ENCODE measurements at places on chromosomes 2 and 18.
A peak's percentile ranks its signal among the peaks of the same experiment; 100 is the strongest.

DNA sequence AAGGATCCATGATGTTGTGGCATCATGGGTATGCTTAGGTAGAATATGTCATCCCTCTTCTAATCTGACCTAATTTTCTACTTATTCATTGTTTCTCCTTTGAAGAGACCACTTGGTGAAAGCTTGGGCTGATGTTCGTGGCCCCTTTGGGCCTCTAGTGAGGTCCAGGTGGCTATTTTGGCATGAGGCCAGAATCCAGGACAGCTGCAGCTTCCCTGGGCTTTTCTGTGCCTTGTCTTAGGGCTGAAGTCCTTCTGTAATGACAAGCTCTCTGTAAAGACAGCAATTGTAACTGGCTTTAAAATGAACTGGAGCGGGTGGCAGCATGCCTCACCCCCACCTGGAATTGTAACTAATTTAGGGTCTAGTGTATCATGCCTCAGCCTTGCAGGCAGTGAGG is 15.6 kb upstream of the MC2R start:
- DNase-seq: no peak

DNA sequence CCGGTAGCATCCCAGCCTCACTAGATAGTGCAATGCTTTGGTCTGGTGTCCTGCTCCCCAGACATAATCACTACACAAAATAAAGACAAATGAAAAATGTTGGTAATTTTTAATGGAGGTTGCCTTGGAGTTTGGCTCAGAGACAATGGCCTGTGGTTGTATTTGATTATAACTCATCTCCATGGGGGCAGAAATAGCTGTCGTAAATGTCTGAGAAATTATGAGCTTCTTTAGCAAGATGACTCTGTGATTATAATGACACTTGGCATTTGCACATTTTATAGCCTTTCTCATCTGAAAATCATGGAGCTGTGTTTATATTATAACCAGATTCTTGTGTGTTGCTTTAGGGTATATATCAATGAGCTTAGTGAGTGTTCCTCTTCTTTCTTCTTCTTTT is 1779.7 kb upstream of the CELF4 start:
- DNase-seq: no peak

DNA sequence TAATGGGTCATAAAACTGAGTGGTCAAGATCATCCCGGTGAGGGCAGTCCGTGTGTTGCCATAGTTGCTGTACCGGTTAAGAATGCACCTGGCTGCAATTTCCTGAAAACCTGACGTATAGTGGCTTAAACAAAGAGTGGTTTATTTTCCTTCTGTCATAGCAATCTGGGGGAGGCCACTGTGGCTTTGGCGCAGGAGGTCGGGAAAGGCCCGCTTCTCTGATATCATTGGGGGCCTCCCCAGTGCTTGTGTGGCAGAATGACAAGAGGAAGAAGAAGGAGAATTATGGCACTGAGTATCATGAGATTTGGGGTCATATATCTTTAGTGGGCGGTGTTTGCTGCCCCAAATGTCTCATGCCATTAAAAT is 4.4 kb downstream of the C2orf92 start:
- no peak for DNase-seq

- no peak for DNase-seq
These were observed 28.8 kb downstream of the SETBP1 start for GRCh38 chr18:44709307-44710126.

DNA sequence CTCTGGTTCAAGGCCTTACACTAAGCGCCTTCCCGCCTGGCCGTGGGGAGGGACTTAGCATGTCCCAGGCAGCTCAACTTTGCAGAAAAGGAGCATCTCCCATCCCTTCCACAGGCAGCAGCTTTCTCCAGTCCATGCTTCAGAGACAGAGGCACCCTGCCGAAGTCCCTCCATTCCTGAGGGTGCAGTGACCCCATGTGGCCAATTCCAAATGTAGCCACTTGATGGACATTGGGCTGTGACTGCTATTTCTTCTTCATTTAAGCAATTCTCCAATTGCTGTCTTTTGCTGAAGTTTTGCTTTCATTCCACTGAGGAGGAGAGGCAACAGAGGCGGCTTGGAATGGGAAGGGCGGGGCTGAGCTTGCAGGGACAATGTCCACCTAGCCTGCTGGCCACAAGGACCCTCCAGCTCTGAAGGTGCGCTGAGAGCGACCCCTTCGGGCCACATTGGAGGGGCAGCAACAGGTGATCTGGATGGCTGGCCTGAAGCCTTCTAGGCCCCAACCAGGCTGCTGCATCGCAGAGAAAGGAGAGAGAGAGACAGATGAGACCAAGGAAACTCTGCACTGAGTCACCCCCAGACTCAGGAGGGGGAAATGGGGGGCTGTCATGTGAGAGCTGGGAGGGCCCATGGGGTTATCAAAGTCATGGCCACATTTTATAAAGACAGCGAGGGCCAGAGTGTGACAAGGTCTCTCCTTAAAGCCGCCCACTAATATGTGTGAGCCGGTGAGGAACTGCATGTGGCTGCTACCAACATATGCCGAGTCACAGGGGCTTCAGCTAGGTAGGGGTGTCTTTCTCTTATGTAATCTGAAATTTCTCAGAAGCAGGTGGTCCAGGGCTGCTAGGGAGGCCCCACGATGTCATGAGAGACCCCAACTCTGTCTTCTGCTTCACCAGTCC is 61.3 kb downstream of the LONRF2 start:
- no peak for DNase-seq

GRCh38 chr2:100627330-100628300 is 64.8 kb downstream of the PDCL3 start:
- no peak for DNase-seq

DNA sequence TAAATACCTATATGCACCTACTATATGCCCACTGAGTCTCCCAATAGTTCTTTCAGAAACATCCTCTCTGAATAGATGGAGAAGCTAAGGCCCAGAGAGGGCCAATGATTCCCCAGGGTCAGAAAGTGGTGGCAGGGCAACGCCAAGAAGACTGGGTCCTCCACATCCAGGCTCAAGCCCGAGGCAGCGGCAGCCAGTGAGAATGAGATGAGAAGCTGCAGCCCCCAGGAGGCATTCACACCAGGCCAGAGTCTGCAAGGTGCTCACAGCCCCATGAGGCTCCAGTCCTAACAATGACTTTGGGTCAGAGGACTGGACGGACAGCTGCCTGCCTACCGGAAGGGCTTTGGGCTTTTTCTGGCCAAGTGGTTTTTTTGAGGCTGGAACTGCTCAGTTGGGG is 3.5 kb downstream of the TEX261 start:
- no peak for DNase-seq

DNA sequence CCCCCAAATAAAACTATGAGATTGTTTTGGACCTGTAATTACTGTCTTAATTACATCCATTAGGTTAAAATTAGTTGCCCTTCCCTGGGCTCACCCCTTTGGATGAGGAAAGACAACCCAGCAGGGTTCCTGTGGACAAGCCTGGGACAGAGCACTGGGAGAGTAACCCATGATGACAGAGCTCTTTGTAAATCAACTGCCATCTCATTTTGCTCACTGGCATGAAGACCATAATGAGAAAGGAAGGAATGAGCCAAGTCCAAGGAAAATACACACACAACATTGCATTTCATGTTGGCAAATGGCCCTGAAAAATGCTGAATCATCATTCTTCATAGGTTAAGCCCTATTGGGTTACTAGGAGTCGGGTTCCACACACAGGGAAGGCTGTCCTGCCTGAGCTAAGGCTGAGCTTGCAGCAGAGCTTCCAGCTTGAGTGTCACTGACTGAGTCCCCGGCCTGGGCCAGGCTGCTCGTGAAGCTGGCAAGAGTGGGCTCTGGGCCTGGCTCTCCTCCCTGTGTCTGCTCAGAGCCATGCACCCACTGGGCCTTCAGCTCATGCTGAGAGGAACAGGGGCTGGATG is 94.1 kb upstream of the ACAA2 start:
- no peak for DNase-seq

DNA sequence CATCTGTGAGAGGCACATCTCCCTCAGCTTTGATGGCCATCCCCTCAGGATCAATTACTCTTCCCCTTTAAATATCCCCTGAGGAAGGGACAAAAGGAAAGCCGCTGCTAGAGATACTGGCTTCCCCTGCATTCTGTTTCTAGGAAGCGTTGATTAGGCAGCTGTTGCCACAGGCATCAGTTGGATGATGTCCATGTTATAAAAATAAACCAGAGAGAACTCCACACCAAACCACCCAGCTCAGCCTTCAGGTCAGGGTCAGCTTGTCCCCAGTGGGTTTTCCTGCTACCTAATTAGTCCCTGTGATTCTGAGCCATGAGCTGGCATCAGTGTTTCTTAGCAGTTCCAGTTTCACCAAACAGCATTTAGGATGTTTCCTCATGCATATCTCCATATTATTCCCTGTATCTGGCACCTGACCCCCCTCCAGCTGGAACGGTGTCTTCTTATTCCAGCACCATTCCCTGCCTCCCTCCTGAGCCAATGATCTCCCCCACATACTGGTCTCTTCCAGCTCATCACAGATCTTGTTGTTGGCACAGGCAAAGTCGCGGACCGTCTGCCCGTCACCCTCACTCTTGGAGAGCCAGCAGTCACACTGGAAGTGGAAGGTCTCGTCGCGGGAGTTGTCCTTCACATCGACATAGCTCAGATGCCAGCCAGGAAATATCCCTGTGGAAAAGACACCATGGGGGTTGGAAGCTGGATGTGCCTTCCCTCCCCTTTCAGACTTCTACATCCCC is 168.4 kb downstream of the LOXHD1 start:
- no peak for DNase-seq

GRCh38 chr2:102790091-102790455 is 28.2 kb downstream of the TMEM182 start:
- DNase-seq: no peak

- DNase-seq: no peak
These were observed 96.6 kb upstream of the CABLES1 start for GRCh38 chr18:23038712-23039111.

DNA sequence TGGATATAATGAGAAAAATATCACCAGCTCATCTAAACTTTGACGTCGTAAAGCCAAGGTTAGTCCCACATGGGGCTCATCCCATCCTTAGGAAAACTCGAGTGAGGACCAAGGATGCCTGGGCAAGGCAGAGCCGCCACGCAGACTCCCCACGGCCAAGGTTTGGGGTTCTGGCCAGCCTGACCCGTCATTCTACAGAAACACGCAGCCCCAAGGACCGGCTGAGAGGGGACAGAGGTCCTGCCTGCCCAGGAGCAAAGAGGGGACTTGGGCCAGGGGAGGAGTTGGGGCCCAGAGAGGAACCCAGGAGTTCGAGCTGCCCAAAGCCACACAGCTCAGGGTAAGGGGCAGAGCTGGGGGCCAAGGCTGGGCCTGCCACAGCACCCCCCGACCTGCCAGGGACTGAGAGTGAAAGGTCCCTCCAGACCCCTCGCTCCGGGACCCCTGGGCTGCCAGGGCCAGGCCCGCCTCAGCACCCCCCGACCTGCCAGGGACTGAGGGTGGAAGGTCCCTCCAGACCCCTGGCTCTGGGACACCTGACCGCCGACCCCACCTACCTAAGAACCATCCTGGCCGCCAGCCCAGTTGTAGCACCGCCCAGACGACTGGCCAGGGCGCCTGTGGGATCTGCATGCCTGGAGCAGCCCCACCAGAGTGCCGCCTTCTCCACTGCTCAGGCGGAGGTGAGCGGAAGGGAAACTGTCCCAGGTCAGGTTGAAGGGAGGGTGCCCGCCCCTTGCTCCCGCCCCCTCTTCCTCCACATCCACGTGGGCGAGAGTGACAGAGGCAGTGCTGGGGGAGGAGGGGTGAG is at the start of gene PDCD1:
Gene PDCD1 (minus strand): TSS at position 689 of the 811 bp plus-strand sequence. CDS start 56 bp downstream, at position 633.
- peak; percentile 65 for DNase-seq

GRCh38 chr2:82875858-82876257 is 1583.2 kb downstream of the SUCLG1 start:
- DNase-seq: no peak

DNA sequence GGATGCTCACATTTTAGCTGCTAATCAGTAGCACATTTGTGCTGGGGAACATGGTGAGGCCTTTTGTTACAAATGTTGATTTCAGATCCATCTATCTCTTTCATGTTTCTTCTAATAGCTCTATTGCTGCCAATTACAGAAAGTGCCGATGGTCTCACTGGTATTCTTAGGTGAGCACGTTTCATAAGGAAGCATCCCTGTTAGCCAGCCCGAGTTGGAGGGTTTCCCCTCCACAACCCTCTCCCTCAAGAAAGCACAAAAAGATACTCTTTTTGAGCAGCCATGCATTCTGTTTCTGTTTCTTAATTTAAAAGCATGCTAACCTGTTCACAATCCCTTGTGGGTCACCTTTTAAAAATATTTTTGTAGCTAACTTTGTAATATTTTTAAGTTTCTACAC is 30.8 kb upstream of the ST8SIA5 start:
- DNase-seq: no peak

- DNase-seq: no peak
These were observed 16.7 kb downstream of the TSN start for GRCh38 chr2:121771976-121772742.

DNA sequence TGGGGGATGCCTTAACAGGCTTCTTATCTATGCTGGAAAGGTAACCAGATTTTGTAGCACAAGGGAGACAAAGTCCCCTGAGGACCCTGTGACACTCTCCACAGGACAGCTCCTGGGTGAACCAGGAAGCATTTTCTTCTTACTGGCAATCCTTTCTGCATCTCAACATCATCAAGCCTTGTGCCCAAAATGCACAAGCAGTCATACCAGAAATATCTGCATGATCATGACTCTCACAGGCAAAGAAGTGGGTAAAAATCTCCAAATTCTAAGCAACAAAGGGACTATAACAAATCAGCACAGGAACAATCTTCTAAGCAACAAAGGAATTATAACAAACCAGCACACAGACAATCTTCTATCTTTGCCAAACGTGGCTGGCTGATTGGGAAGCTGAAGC is 99.1 kb upstream of the CD226 start:
- DNase-seq: no peak

DNA sequence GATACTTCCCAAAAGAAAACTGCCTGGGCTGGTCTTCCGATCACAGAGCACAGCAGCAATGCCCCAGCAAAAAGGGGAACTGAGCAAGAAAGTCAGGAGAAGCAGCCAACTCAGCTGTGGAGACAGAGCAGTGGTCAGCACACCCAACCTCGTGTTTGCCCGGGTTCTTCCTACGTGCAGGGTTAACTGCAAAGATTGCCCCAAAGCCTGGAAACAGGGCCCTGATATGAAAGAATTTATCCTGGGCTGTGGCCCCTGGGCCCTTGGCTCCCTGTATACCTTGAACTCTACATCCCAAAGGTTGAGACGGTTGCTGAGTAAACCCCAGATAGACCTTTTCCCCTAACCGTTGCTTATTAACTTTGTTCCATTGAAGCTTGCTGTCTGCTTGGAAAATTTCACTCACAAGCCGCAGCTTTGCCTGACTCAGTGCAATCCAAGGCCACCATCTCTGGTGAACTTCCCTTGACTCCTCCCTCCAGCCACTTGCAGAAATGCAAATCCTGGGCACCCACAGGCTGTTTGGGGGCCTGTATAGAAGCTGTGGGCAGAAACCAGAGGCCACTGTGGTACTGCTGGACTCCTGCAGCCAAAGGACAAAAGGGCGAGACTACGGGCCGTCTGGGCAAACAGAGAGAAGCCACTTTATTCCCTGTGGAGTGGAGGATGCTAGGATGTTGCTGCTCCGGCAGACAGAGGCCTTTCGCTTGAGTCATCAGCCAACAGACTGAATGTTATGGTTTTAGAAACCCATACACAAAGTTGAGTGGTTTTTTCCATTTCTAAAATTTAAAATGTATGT is 18.2 kb downstream of the NRP2 start:
- no peak for DNase-seq

- DNase-seq: no peak
These were observed 36.8 kb downstream of the EML6 start for GRCh38 chr2:54760310-54760709.
